ENCODE measurements at places on chromosomes 1 and 21. TPM values are rescaled to one million over a fixed set of nuclear protein-coding genes. Genes with fewer than 3 reads are reported as not detected.

GCSAML gene
- not detected for total RNA-seq

USH2A gene
- total RNA-seq, result not detected

HSF2BP gene
- 1.3 TPM for total RNA-seq

GRCh38 chr21:45740491-45741357, 97.2 kb downstream of the PCBP3 start:
- no peak for DNase-seq

GRCh38 chr1:18283601-18284385, 176.2 kb downstream of the IGSF21 start:
- DNase-seq, result no peak
